Posterior vena cava (tissue), 2 donors: ENCODE measurements at places on chromosomes 12 and 14. TPM values are rescaled to one million over a fixed set of nuclear protein-coding genes. Genes with fewer than 3 reads are reported as not detected.

GRCh38 chr14:75535164-75535898 lies 13.1 kb downstream of the BATF start:
- no peak for DNase-seq

DNA sequence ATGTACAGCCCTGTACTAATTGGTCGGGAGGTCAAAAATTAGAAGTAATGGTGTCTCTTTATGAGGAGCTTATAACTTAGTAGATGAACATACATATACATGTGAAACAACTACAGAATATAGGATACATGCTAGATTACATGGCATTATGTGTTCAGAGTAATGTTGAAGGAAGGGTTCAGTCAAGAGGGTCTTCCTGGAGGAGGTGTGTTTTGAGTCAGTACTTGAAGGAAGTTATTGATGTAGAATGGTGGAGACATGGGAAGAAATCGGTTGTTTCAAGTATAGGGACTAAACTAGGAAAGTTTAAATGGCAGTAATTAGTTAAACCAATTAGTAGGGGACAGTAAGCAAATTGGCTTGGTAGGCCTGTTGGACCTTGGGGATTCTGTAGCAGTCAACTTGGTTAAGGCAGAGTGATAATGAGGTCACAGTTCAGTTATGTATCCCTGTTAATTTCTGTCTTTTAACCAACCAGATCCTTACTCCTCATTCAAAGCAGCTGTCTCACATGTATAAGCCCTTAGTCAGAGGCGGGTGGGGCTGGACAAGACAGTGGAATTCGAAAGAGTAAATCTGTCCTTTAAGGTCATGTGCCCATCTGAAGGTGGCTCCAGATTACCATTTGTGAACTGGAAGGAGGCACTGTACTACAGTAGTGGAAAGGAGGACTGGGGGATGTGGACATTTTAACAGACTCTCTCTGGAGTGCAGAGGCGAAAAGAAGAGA lies 3.5 kb upstream of the ANKRD52 start:
- DNase-seq: no peak

- no peak for DNase-seq
These were observed 98.5 kb upstream of the RASSF8 start for GRCh38 chr12:25859976-25860375.

GRCh38 chr12:121383601-121384021 lies 16.3 kb upstream of the RNF34 start:
- no peak for DNase-seq

DNA sequence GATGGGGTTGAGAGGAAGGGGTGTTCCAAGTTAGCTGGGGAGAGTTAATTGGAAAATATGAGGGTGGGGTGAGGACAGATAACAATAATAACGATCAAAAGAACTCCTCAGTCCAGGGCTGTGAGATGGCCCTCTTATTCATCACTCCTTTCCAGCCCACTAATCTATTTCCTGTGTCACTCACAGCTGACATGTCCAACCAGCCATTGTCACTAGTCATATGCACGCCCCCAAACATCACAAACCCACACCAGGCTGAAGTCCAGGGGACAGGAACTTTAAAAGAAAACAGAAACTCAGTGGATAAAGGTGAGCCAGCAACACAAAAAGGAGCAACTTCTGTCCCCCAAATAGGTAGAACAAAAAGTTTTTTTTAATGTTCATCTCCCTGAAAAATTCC lies 911 bp downstream of the CALCOCO1 start:
- DNase-seq: peak; percentile 18

- DNase-seq: no peak
These were observed 122.8 kb upstream of the PDE3A start for GRCh38 chr12:20245491-20245890.

GRCh38 chr14:95935228-95935822 lies 58.7 kb downstream of the TUNAR start:
- no peak for DNase-seq

- DNase-seq: no peak
These were observed 48.9 kb downstream of the LRRIQ1 start for GRCh38 chr12:85085066-85085465.

- no peak for DNase-seq
These were observed 190.2 kb upstream of the SLC38A2 start for GRCh38 chr12:46562625-46563225.

DNA sequence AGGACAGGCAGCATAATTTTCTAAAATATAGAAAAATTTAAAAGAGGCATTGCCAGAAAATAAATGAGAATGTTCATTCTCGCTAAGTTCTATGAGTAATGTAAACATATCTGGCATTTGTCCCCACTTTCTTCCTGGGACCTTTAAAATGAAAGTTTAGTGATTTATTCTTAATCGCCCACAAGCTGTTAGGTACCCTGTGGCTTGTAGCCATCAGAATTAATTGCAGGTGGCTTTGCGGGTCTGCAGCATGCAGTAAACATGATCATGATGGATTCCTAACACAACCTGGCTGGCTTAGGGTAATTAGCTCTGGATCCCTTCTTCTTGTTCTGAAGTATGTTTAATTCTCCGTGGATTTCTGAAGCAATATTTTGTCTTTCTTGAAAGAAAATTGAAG lies 103.5 kb upstream of the FRMD6 start:
- DNase-seq: no peak

DNA sequence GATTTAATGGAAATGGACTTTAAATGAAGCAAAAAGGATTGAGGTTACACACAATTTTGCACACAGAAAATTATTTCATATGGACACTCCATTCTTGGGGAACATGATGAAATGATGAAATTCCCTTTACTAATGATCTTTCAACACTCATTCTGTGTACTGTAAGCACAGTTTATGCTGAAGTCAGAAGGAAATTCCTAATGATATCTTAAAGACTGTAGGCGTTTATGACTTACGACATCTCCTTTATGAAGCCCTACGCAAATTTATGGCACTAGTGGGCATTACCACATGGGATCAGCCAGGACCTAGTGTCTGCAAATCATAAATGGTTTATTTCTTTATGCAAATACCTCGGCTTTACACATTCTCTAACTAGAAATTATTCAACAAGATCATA lies 97.9 kb upstream of the SOX5 start:
- no peak for DNase-seq

- no peak for DNase-seq
These were observed 72.3 kb downstream of the CRADD start for GRCh38 chr12:93749515-93749914.

DNA sequence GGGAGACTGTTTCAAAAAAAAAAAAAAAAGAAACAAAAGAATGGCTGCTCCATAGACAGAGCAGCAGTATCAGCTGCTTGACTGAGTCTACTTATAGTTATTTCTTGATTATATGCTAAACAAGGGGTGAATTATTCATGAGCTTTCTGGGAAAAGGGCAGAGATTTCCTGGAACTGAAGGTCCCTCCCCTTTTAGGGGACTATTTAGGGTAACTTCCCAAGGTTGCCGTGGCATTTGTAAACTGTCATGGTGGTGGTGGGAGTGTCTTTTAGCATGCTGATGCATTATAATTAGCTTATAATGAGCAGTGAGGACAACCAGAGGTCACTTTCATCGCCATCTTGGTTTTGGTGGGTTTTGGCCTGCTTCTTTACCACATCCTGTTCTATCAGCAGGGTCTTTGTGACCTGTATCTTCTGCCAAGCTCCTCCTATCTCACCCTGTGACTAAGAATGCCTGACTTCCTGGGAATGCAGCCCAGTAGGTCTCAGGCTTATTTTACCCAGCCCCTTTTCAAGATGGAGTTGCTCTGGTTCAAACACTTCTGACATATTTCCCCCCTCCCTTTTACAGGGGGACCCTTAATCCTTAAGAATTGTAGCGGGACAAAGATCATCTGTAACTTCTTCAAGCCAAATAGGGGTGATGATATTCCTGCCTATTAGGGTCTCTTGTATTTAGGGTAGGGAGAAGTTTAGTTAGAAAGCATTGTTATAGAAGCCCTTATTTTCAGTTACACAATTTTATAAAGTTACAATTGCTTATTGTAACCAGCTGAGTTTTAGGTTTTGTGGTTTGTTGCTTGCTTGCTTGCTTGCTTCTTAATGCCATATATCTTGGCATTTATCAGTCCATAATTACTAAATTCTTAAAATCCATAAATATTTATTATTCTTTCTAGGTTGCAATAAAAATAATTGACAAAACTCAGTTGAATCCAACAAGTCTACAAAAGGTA lies 42.5 kb downstream of the MARK3 start:
- no peak for DNase-seq

DNA sequence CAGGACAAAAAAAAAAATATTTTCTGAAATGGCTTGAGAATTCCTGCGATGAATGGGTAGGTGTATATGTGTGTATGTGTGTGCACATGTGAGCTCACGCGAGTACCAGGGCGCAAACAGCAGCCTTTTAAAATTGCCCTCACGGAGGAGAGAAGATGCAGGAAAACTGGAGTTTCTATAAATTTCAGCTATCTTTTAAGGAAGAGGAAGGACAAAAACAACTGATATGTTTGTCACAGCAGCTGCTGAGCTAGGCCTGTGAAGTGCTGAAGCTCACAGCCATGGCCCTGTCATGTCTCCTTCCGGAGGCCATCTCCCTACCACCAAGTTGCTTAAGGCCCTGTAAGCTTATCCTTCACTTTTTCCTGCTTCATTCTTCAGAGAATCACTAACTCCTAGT lies 40.8 kb downstream of the DUSP16 start:
- peak; percentile 35 for DNase-seq

GRCh38 chr14:34368971-34369647 lies 92.9 kb downstream of the SPTSSA start:
- no peak for DNase-seq

DNA sequence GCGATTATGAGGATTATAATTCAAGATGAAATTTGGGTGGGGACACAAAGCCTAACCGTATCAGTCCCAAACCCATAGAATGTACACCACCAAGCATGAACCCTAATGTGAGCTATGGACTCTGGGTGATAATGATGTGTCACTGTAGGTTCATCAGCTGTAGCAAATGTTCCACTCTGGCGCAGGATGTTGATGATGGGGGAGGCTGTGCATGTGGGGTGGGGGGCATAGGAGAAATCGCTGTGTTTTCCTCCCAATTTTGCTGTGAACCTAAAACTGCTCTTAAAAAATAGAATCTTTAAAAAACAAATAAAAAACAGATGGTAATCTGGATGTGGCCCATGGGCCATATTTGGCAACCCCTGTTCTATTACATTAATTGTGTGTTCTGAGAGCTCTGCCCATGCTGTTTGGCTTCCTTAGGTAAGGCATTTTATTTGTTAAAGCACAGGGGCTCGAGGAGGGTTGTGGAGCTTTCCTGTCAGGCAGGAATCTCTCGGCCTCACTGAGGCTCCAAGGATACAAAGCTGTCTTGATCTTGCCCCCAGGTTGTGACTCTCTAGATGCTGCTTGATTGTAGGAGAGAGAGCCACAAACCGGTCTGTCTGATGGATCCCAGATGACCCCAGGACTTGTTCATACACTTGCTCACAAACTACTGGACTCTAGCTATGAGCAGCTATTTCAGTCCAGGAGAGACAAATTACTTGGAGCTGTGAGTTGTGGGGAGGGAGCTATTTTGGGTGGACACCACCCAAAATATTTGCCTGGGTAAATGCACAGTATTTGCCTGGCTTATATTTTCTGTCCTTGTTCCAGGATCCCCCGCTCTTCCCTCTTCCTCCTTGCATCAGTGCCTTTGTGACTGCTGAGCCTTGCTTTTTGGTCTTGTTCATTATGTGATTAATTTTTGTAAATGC lies 340.2 kb downstream of the MED13L start:
- no peak for DNase-seq

DNA sequence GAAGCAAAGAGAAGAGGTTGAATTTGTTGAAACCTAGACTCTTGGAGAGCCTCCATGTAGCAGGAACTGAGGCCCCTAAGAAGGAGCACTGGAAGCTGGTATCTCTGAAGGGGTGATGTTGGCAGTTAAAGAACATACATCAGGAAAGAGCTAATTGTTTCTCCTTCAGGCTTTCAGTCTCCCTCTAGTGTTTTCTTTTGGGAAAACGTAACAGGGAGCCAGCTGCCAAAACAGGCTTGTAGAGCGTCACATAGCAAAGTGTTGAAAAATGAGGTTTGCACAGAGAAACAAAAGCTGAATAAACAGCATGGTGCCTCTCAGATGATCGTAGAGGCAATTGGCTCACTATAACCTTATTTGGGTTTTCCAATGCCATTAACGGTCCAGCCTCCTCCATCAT lies 46.9 kb upstream of the CAND1 start:
- DNase-seq: no peak

GRCh38 chr14:30584058-30584630 lies 25.2 kb downstream of the G2E3 start:
- DNase-seq: no peak

DNA sequence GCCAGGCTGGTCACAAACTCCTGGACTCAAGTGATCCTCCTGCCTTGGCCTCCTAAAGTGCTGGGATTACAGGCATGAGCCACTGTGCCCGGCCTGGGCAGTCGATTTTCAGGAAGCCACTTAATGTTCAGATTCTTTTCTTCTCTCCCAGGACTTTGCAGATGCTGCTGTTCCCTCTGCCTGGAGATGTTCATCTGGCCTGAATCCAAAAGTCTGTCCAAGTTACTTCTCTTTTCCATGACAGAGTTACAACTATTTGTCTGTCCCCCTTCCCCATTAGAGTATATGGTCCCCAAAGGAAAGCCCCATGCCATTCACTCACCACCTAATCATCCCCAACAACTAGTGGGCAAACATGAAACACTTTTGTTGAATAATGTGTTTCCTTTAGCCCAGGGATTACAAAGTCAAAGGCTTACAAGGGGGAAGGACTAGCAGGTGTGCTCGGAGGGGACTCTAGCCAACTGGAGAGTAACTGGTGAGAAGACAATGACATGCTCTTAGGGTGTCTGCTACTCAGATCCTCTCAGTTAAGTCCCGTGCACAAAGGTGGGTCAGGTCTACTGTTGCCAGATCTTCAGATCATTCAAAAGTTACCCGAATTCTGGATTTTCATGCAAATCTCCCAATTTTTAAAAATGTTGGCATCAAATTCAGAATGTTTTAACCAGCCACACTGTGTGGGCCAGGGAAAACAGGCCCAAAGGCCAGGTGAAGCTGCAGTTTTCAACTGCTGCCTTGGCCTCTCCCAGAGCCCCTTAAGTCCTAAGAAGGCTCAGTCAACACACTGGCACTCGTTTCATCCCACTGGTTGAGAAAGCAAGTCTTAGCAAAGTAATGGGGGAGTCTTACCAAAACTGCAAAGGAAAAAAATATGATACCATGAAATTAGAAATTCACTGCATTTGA lies 29.6 kb downstream of the NUDT4 start:
- no peak for DNase-seq

DNA sequence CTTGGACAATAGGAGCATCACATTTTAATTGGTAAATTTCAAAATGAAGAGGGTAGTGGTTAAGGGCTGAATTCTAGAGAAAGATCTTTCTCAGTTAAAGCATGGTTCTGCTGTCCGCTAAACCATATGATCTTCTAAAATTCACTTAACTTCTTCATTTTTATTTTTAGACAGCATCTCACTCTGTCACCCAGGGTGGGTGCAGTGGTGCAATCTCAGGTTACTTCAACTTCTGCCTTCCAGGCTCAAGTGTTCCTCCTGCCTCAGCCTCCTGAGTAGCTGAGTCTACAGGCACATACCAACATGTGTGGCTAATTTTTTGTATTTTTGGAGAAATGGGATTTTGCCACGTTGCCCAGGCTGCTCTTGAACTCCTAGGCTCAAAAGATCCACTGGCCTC lies 226.7 kb upstream of the ABCD2 start:
- no peak for DNase-seq

Gene NABP2
- total RNA-seq: 19.9 TPM

Gene RAB5B
- 109 TPM for total RNA-seq

Gene SAMD15
- 0.62 TPM for total RNA-seq

Gene CRIP2
- total RNA-seq: 199 TPM

Gene PMEL
- total RNA-seq: 5.0 TPM

Gene GPR135
- 7.5 TPM for total RNA-seq

Gene SSTR1
- total RNA-seq: 0.74 TPM

Gene SLC7A7
- 11.4 TPM for total RNA-seq

Gene TAS2R46
- total RNA-seq: 2.2 TPM

Gene EML5
- 1.1 TPM for total RNA-seq

Gene CRIP1
- total RNA-seq: 122 TPM
